Activated CD8-positive, alpha-beta memory T cell treated with anti-CD3 and anti-CD28 coated beads for 4 hours (primary cell): ENCODE measurements at places on chromosomes 4 and X.

- no peak for DNase-seq
These were observed 137.4 kb downstream of the FRYL start for GRCh38 chr4:48642421-48643374.

DNA sequence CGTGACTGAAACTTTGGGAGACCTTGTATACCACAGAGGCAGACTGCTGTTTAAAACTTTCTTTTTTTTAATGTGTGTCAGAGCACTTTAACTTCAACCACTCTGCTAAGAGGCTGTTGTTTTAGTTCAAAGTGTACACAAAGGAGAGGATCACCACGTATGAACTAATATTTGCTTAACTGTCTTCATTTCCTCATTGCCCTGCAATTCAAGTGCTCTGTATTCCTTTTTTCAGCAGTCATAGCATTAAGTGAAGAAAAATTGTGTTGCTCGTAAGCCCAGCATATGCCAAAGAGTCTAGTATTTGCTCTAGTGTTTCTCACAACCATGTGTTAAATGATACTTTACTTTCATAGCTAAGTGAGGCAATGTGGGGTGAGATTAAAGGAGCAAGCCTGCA lies 63.0 kb upstream of the HHIP start:
- DNase-seq: no peak

- no peak for DNase-seq
These were observed 22.5 kb upstream of the GPR34 start for GRCh38 chrX:41666251-41666650.

- no peak for DNase-seq
These were observed 106.4 kb downstream of the KDR start for GRCh38 chr4:55018978-55019377.

- DNase-seq: no peak
These were observed 57.7 kb upstream of the C4orf54 start for GRCh38 chr4:99715286-99715685.

DNA sequence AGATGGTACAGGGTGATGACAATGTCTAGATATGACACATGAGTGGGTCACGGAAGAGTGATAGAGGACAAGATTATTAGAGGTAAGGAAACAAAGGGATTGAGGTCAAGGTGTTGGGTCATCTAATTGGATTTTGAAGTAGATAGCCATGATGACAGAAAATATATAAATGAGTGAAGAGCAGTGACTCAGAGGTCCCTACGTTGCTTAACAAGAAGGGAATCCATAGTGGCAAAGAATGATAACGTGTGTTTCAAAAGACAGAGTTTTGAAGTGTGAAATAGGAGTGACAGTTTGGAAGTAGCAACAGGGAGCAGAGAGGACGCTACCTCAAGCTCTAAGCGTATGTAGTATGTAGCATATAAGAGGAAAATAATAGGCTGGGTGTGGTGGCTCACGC lies 22.2 kb upstream of the CAMK2D start:
- no peak for DNase-seq

DNA sequence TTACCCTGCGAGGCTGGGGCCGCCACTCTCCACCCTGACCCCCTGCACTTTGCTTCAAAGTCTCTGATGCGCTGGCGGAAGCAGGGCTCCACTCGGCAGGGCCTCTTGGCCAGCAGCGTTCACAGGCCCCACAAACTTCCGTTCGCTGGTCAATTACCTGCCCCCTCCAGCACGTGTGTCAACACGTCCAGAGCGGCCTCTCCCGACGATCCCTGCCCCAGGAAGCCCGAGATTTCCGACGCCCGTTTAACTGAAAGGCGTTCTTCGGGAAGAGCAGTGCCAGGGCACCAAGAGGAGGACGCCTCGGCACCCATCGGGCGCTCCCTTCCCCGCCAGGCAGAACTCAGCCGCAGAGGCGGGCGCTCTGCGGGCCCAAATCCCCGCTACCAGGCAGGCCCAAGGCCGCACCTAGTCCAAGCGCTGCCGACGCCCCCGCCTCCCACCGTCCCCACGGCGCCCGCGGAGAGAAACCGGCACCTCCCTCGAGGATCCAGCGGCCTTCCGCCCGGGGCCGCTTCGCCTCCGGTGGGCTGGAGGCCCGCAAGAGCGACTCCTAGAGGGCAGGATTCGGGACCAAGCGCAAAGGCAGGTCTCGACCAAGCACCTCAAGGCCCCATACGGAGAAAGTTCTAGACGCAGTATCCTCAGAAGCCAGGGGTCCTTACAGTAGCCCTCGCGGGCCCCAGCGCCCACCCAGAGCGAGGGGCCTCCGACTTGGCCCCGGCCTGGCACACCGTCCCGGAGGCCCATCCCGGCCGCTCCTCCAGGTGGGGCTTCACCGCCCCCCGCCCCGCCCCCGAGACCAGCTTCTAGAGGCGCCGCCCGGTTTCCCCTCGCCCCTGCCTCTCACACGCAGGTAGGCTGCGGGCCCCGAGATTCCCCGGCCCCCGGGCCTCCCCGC lies 586 bp downstream of the BCAP31 start:
- DNase-seq: peak; percentile 24

DNA sequence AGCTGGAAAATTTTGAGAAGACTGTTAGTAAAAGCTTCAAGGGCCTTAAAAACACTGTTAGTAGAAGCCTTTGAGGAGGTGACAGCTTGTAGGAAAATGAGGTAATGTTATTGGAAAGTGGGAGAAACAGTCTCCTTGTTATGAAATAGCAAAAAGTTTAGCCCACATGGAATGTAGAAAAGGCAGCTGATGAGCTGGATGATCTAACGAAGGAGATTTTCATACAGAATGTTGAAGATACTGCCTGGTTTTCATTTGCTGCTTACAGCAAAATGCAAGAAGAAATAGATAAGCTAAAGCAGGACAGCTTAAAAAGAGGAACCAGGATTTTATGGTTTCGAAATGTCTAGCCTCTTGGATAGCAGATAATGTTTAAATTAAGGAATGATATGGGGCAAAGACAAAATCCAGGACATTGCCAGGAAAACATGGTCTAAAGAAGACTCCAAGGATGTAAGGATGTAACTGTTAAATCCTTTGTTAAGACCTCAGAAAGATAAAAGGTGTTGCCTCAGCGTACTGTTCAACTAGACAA lies 10.2 kb upstream of the STBD1 start:
- DNase-seq: no peak
